GM23248 (cell line): ENCODE measurements at places on chromosomes 7 and 10.
A peak's percentile ranks its signal among the peaks of the same experiment; 100 is the strongest.

- peak; percentile 50 for DNase-seq
These were observed 164.7 kb downstream of the GNAT3 start for GRCh38 chr7:80347173-80347572.

GRCh38 chr7:37215290-37215923, 233.3 kb downstream of the ELMO1 start:
- DNase-seq: no peak

DNA sequence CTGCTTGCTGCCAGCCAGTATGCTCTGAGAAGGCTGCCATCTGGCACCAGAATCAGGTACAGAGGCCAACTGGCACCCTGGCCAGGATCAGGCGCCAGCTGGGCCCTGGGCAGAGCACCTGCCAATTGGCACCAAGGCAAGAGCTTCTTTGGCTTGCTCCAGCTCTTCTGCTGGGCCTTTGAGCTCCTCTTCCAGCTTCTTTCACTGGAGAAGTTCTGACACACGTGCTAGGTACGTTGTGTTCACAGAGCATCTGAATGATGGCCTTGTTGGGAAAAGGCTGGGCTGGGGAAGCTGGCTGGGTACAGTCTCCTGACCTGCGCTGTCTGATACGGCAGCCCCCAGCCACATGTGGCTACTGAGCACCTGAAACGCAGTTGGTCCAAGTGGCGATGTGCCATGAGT, 31.7 kb upstream of the OPALIN start:
- DNase-seq: no peak

DNA sequence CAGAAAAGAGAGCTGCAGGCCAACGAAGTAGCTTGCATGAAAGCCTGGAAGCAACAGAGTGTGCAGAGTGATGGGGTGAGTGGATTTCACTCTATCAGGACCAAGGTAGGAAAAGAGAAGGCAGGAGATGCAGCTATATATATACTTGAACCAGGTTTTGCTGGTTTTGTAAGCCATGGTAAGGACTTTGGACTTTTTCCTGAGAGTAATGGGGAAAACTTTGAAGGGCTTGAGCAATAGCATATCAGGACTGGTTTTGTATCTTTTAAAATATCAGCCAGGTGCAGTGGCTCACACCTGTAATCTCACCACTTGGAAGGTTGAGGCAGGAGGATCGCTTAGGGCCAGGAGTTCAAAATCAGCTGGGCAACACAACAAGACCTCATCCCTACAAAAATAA, 120.6 kb upstream of the NRP1 start:
- DNase-seq: no peak

DNA sequence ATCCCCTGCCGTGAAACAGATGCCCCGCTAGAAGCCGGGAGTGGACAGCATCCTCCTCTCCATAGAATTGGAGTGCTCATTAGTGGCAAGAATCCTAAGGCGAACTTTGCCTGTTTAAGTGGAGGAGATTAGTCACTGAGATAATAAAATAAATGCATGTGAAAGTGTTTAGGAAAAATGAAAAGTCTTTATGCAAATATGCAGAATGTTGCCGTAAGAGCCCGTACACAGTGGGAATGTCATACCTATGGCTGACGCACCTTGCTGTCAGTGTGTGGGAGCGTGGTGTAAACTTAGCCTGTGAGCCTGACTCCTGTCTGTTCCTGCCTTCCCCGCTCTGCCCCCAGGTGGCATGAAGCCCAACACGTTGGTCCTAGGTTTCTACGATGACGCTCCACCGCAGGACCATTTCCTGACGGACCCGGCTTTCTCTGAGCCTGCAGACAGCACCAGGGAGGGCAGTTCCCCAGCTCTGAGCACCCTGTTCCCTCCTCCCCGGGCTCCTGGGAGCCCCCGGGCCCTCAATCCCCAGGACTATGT, 1.7 kb upstream of the TRIP6 start:
- DNase-seq: peak; percentile 39

- no peak for DNase-seq
These were observed 85.0 kb downstream of the PLPP4 start for GRCh38 chr10:120541984-120542383.

DNA sequence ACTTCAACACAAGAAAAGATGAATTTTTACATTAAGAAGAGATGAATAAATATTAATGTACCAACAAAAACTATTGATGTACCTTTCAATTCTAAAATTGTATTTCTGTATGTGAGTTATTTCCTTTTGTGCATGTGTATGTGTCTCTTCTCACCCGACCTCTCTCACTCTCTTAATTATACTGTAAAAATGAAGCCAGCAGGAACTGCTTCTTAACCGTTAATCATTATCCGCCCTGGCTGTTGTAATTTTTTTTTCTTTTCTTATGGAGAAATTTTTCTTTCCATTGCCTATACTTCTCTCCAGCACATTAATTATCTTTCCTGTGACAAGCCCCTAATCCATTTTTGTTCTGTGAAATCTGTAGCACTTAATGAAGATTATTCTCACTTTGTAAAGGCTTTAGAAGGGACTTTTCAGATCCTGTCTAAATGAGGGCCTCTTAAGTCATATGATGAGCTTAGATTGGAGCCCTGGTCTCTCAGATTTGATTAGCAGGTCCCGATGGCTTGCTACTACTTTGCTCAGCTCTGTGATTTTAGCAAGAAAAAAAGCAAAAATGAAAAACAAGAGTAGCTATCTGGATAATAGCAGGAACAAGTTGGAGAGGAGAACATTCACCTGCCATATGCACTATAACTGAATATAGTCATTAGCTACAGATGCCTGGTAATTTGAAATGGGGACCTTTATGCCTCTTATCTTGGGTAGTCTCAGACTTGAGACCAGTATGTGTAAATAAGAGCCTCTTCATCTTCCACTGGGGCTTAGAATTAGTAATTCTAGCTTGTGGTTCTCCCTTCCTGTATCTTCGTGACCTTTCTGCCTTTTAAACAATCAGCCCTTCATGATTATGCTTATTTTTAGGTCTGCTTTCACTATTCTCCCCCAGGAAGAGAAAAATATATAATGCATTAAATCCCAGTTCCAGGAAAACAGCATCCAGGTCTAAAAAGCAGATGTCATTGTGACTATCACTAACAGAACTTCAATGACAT, 80.0 kb upstream of the COL1A2 start:
- DNase-seq: no peak

- DNase-seq: no peak
These were observed 10.1 kb downstream of the LIMK1 start for GRCh38 chr7:74093671-74094223.
